ENCODE measurements at places on chromosomes 6 and 20.

GRCh38 chr6:130993292-130993765 is 69.7 kb downstream of the EPB41L2 start:
- no peak for DNase-seq

- no peak for DNase-seq
Measured at GRCh38 chr6:9540534-9541126, 874.2 kb downstream of the TFAP2A start.

DNA sequence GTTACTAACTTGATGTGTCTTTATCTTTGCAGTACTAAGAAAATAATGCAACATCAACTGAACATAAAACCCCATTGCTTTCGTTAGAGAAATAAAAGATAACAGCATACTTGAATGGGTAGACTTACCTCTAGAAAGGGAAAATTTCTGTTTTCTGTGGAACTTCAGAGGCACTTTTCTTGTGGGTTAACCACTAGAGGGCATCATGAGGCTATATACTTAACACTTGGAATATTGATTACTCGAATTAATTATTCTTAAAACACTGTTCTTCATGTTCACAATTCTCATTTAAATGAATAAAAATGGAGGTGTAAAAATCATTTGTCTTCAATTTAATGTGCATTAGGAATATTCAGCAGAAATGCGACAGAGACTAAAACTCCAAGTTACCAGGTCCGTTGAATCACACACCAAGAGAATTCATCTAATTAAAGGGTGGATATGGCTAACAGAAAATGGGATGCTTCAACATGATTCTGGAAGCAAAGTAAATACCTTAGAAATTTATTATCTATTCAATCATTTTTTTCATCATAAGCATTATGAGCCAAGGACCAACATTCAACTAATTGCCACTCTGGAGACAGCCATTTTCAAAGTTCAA is 330.8 kb upstream of the PREP start:
- DNase-seq = no peak

GRCh38 chr20:57830515-57830895 is 120.7 kb upstream of the PMEPA1 start:
- no peak for DNase-seq

DNA sequence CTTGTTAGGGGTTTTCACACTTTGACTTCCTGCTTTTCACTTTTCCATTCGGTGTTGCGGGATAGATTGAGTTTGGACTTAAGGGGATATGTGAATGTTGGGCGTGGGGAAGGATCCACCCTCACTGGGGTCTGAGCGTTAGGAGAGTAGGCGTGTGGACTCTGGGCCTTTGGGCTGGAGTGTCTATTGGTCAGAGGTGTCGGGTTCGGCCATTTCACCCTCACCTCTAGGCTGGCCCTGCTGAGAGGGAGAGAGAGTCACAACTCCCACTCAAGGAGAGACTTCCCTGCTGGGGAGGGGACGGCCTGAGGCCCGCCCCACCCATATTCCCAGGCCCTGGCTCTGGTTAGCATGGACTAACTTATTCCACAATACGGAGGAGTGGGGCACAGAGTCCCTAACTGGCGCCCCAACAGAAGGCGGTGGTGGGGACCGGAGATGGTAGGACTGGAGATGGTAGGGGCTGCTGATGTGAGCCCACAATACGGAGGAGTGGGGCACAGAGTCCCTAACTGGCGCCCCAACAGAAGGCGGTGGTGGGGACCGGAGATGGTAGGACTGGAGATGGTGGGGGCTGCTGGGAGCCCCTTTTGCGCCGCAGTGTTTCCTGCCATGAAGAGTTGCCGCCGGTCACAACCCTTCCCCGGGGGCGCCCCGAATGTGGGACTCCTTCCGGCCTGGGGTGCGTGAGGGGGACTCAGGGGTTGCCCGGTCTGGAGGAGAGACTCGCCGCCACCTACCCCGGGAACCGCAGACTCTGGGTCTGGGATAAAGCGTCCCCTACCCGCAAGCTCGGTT is 1.4 kb upstream of the PTPRA start:
- no peak for DNase-seq
